Stimulated activated CD8-positive, alpha-beta memory T cell treated with anti-CD3 and anti-CD28 coated beads, Interleukin-15, amount 100 ng/mL, for 48 hours (primary cell): ENCODE measurements at places on chromosomes 2 and 18.
A peak's percentile ranks its signal among the peaks of the same experiment; 100 is the strongest.

DNA sequence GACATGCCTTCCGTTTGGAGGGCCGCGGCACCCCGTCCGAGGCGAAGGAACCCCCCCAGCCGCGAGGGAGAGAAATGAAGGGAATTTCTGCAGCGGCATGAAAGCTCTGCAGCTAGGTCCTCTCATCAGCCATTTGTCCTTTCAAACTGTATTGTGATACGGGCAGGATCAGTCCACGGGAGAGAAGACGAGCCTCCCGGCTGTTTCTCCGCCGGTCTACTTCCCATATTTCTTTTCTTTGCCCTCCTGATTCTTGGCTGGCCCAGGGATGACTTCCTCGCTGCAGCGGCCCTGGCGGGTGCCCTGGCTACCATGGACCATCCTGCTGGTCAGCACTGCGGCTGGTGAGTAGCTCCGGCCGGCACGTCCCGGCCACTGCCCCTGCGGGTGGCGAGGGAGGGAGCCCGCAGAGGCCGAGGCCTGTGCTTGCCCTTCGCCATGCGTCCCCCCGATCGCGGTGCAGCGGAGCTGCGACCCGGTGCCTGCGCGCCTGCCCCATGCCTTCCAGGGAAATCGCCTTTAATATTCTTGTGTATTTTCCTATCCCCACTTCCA is 1.2 kb downstream of the BMPR2 start:
- no peak for DNase-seq

DNA sequence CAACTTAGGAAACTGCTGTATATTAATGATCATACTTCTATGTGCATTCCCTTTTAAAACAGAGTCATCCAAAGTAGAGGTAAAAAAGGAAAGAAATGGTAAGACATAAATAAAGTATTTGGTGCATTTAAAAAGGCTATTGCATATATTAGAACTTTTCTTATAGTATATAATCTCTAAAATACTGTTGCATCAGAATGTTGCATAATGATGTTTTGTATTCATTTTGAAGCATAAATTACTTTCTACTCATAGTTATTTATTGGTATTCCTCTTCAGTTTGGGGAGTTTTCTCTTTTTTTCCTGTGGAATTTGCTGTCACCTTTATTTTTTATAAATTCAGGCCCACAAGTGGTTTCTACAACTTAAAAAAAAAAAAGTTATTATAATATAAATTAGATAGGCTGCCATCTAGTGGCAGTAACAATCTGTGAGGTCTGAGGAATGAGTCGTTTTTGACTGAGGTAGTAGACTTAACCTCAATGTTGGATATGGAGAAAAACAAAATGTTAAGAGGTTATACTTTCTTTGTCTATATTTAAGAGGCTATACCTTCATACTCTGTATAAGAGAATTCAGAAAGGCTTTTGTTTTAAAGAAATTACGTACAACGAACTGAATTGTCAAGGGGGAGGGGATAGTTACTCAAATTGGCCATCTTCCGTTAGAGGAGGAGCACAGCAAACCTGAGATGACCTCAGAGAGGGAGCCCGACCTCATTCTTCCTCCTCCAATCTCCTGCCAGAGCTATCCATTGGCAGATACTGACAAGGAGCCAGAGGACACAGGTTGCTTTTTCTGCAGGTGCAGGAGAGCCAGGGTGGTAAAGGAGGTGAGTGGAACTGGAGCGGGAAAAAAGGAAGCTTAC is 23.8 kb downstream of the ANKAR start:
- DNase-seq = no peak

- no peak for DNase-seq
Observed at GRCh38 chr2:15010346-15010745, 377.8 kb downstream of the LRATD1 start.

DNA sequence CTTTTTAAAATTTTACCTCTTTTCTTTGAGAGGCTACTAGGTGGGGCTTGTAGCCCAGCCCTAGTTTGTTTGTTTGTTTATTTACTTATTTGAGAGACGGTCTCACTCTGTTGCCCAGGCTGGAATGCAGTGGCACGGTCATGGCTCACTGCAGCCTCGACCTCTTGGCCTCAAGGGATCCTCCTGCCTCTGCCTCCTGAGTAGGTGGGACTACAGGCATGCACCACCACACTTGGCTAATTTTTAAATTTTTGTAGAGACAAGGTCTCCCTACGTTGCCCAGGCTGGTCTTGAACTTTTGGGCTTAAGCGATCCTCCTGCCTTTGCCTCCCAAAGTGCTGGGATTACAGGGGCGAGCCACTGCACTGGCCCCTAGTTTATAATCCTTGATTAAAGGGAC is 35.0 kb downstream of the ERLEC1 start:
- no peak for DNase-seq

GRCh38 chr2:10002681-10003080 is 40.7 kb upstream of the KLF11 start:
- DNase-seq = no peak

DNA sequence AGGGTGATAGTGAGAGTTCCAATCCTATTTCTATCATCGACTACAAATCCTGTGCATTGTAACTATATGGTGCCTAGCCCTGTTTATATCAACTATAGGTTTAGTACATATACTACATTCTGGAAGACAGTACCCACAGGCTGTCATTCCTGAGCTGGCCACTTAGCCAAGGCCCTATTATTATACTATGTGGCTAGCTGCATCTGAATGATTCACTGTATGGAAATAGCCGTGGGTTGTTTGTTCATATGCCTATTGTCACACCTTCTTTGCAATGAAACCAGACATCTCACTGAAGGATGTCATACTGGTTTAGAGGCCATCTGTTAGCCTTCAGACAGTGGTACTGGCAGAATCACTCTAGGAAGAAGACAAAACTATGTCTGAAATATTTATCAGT is 62.3 kb upstream of the FSIP2 start:
- no peak for DNase-seq

- DNase-seq = no peak
Observed at GRCh38 chr18:36634573-36635216, 194.1 kb downstream of the TPGS2 start.

DNA sequence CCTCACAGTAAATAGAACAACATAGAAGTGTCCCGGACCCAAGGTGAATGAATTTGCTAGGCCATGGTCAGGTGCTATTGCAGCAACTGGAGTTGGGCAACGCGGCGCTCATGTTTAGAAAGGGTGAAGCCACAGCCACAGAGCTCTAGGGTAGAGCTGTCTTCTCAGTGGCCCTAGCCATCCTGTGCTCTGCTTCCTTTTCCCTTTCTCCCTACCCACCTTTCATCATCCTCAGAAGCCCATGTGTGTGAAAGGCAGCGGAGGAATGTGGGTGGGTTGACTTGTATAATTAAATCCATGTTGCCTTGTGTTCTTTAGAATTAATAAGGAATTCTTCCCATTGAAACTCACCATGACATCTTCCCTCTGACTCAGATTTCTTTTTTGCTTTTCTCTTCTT is 336.7 kb downstream of the OSR1 start:
- no peak for DNase-seq

- no peak for DNase-seq
Observed at GRCh38 chr2:120985997-120986651, 250.5 kb downstream of the GLI2 start.

GRCh38 chr18:28768791-28769768 is 592.1 kb upstream of the CDH2 start:
- DNase-seq = no peak

- DNase-seq = no peak
Observed at GRCh38 chr2:29977284-29977683, 55.9 kb upstream of the ALK start.

DNA sequence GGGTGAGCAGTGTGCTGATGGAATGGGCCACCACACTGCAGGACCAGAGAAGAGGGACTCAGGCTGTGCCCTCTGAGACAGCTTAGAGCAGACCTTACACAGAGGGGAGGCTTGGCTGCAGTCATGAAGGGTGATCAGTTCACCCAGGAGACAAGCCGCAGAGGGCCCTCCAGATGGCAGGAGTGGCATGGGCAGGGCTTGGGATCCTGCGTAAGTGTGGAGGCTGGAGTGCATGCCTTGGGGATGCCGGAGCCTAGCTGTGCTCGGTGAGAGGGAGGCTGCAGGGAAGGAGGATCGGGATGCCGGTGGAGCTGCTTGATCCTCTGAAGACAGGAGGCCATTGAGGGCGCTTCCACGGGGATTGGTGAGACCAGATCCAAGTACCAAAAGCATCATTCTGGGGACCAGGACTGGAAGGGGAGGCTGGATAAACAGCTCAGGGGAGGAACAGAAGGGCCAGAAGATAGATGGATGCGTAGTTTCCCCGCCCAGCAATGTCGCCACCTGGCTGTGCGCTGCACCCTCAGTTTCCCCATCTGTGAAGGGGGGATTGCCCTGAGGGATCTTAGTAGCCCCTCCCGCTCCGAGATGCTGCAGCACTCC is 163.4 kb downstream of the INHBB start:
- no peak for DNase-seq

GRCh38 chr18:9792565-9793245 is 84.6 kb downstream of the RAB31 start:
- DNase-seq = peak; percentile 15

DNA sequence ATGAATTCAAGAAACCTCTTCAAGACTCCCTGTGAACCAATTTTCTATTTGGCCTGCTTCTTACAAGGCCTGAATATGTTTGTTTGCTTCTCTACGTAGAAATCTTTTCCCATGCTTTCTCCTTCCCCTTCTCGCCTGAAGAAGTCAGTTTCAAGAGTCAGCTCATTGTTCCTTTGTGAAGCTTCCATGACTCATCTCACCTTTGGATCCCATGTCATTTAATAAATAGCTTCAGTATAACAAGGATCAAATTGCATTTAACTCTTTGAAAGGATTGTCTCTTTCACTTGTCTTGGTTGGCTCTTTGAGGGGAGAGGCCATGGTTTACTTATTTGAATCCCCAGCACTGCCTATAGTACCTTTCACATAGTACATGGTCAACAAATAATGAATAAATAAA is 28.4 kb downstream of the CPS1 start:
- no peak for DNase-seq

DNA sequence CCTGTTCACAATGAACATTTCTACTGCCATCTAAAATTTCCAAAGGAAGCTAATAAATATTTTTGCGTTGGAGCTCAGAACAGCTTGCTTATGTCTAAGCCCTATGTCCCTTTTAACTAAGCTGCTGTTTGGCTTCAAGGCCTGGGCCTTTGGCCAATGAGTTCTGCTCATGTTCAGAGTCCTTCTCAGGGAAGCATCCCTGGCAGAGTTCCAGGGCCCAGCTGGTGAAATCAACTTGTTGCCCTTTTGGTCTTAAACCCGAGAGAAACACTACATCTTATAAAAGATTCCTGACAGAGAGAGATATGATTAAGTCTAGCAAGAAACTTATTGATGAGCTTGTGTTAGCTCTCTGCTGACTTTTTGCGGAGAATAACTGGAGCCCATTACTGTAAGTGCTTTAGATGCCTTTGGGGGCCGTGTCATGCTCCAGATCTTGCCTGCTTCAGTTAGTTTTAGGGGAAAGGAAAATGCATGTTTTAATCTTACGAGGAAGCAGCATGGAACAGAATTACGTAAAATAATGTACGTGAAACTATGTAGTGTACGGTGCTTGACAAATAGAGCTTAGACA is 102.5 kb upstream of the NOSTRIN start:
- no peak for DNase-seq

DNA sequence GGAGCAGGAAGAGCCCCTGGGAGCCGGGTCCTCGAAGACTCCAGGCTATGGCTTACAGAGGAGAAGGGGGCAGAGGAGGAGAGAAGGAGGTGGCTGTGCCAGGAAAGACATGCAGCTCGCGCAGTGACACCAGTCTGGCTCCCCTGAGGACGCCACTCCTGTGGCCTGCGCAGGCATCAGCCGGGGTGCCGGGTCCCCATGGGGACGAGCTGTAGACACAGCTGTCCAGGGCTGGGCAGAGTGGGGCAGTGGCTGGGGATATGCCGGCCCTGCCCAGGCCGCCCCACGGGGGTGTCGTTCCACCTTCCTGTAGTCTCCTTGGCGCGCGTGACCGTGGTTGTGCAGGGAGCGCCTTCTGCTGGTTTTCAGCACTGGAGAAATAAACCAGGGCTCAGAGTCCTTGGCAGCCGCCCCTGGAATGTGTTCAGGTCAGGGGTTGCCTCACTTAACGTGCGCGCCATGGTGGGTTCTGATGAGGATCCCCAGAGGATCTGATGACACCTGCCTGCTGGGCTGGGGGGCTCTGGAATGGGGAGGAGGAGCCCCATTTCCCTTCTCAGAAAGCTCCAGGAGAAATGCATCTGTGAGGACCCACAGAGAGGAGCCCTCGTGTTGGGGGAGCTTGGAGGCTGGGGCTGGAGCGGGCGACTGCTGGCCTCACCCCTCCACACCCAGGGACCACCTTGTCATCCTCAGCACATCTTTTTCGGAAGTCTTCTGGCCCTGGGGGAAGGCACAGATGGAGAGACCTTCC is 26.7 kb downstream of the RAMP1 start:
- no peak for DNase-seq
